Stimulated activated CD8-positive, alpha-beta memory T cell treated with anti-CD3 and anti-CD28 coated beads, Interleukin-4, amount 100 ng/mL, for 4 hours (primary cell): ENCODE measurements at places on chromosomes 6 and 20.
A peak's percentile ranks its signal among the peaks of the same experiment; 100 is the strongest.

- no peak for DNase-seq
Measured at GRCh38 chr20:40144581-40144980, 544.5 kb downstream of the MAFB start.

DNA sequence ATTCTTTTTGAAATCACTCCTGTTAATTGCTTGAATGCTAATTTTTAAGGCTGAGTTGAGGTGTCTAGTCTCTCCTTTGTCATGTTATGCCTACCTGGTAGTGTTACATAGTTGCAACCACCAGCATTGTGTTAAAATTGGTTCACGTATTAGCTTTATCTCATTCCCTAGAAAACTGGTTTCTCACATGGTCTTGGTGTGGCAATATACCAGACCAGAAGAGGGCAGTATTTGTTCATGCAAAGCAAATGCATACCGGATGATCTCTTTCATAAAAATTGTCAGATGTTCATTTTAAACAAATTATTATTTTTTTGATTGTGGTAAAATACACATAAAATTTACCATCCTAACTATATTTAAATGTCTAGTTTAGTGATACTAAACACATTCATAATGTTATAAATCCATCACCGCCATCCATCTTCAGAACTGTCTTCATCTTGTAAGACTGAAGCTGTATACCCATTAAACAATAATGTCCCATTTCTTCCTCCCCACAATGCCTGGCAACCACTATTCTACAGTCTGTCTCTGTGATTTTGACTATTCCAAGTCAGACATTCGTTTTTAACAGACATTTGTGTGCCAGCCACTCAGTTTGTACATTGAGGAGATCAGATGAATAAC lies 92.8 kb downstream of the ATRN start:
- no peak for DNase-seq

DNA sequence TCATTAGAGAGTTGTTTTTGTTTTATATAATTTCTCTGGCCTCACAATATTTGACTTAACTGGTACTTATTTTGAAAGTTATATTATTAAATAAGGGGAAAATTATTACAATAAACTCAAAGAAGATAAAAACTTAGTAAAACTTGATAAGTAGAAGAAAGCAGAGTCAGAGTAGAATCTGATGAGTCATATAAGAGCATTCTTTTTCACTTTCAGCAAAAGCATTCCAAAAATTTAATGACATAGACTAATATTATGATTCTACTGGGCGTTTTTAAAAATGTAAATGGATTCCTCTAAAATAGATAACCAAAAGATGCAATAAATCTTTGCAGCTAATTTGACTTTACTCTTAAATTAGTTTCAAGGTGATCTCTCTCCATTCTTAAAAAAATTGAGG lies 366.3 kb upstream of the IMPG1 start:
- no peak for DNase-seq

- DNase-seq, result no peak
Measured at GRCh38 chr6:109493865-109494264, 10.8 kb upstream of the ZBTB24 start.

DNA sequence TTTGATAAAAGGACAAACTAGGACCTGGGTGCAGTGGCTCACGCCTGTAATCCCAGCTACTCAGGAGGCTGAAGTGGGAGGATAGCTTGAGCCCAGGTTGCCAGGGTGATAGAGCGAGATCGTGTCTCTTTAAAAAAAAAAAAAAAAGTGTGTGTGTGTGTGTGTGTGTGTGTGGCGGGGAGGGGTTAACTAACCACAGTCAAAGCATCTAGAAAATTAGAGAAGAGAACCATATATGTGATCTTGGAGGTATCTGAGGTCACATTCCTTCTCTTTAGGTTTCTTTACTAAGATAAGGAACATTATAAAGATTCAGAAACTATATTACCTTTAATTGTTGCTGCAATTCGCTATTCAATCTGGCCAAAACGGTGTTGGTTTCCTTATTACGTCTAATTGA lies 80.9 kb downstream of the REPS1 start:
- DNase-seq, result no peak

DNA sequence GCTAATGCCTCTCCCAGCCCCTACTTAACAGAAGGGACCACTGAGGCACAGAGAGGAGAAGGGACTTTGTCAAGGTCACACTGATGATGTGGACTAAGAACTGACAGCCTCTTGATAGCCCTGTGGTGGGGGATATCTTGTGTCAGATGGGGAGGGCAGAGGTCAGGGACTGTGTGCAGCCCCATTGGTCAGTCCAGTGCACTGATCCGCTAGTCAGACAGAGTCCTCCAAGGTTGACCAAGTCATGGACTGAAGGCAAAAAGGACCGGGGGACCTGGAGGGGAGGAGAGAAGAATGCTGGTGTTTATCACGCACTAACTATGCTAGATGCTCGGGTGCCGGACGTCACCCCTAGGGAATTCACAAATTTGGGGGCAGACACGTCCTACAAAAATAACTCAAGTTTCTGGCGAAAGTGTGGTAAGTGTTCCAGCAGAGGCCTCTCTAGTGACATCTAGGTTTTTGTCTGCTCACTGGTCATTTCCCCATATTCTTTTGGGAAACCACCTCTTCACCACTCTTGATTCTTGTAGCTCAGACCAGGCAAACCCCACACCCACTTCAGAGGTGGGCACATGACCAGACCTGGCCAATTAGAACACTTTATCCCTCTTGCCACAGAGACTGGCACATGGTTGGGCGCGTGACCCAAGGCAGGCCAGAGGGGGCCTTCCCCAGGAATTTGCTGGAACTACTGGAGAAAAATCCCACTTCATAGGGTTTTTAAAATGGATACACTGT lies 21.0 kb downstream of the TCF15 start:
- DNase-seq, result no peak

GRCh38 chr6:7719364-7719850 lies 6.5 kb upstream of the BMP6 start:
- no peak for DNase-seq

DNA sequence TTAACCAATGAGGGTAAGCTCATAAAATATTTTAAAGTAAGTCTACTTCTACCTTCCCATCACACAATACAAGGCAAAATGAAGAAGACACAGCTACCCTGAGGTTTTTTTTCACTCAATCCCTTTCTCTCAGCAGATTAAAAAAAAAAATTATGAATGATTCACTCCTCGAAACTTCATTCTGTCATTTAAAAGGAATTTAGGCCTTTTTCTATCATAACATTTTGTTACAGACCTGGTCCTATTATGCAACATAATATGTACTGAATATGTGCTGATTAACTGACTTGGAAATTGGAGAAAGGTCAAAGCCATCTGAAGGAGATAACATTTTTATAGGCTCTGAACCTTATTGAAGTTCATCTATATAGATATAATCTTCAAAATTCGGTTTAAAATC lies 45.5 kb downstream of the PRL start:
- DNase-seq, result no peak

DNA sequence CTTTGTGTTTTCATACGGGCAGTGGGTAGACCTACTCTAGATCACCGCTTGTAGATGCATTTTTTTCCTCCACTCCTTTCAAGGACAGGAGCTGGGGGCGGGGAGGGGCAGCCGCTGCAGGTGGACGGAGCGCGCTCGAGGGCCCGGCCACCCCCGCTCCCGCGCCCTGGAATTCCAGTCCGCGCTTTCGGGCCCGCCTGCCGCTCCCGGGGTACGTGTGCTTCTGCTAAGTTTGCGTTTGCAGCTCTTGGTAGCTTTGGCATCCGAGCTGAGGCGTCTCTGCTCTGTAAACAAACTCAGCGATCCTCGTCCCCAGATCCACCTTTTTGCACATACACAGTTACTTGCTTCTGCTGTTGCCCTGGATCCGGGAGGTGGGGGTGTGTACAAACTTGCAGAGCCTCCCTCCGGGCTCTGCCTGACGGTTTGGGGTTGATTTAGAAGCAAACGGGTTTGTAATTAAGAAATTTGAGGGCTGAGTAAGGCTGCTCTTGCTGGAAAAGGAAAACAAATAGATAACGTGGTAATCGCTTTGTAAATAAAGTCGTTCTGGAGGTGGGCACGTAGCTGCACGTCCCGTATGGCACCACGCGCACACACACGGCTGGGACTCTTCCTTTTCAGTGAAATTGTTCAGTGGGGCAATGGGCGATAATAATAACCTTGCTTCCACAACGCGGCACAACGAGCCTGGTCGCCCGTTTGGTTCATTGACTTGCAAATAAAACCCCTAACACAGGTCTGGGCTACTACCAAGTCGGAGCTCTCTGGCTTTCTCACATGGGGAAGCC lies 973 bp upstream of the CITED2 start:
- DNase-seq, result peak; percentile 64

- DNase-seq, result no peak
Measured at GRCh38 chr6:157447735-157448134, 66.7 kb downstream of the ZDHHC14 start.

DNA sequence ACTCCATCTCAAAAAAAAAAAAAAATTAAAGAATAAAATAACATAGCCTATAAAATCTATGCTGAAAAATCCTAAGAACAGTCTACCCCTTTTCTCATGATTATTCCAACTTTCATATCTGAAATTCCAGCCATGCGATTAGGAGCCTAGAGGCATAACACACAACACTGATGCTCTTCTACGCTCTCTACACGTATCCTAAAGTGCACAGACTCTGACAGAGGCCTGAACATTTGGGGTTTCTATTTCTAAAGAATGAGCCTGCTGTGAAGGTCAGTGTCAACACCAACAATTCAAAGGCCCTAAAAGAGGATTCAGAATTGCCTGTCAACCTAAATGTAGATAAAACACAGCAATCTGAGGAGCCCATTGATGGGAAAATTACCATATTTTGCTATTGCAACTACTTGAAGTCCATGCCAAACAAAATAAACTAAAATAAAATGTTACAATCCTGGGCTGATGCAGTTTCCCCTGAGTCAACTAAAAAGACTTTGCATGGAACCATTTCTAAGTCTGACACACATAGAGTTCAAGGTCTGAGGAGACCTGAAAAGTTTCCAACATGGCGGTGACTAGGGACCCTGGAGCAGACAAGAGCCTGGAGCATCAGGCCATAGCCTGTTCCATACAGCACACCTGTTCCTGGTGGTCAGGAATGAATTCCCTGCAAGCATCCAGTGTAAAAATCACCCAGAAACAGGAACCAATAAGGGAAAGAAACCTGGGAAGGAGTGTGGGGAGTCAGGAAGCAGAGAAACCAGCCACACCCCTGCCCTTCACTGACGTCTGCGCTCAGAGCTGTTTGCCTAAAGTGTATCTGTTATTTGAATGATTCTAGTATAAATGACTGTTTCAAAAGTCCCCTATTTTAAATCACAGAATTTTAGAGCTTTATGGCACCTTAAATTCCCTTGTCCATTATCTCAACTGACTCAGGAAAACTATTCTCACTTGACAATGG lies 11.8 kb downstream of the NINL start:
- DNase-seq, result no peak

DNA sequence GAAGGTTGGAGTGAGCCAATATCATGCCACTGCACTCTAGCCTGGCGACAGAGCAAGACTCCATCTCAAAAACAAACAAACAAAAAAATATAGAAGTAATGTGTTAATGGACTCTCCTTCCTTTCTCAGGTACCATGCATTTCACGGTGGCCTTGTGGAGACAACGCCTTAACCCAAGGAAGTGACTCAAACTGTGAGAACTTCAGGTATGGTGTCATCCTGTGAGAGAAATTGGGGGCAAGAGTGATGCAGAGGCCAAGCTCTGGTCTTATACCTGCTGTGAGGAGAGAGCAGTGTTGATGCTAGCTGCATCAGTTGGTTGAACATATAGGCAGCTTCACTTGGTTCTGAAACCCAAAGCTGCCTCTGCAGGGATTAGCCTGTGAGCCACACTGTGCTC lies 6.2 kb downstream of the ITCH start:
- DNase-seq, result no peak

- DNase-seq, result no peak
Measured at GRCh38 chr6:70592391-70593117, 25.8 kb downstream of the SDHAF4 start.

DNA sequence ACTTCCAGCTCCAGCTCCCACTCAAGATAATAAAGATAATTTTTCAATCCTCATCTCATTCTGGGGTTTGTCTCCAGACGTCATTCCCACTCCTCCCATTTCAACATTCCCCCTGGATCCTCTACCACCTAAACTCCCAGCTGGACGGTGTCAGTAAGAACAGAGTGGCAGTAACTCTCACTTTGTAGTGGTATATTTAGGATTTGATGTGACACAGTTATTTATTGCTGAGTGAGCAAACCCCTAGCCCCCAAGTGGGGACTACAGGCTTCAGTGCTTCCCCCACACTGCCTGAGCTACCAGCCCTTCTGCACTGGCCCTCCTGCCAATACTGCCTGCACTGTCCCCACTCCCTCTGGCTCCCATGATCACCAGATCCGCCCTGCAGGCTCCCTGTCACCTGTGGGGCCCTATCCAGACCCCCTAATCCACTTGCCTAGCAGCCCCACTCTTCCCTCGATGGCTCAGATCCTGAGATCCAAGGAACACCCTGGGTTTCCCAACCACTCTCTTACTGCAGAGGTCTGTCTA lies 2.4 kb downstream of the C6orf47 start:
- no peak for DNase-seq

DNA sequence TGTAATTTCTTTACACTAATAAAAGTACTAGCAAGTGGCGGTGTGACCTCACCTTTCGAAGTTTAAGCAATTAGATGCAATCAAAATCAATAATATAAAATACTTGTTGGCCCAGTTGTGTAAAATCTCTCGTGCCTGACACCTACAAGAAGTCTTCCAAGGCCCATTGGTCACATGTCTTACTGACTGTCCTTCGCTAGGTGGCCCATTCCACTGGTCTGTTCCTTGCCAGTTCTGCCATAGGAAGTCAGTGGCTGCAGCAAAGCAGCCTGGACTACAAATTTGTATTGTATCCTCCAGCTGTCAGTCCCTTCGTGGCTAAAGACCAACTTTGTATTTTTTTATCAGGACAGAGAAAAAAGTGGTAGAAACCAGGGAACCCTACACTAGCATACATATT lies 61.8 kb downstream of the CYB5R4 start:
- DNase-seq, result no peak

DNA sequence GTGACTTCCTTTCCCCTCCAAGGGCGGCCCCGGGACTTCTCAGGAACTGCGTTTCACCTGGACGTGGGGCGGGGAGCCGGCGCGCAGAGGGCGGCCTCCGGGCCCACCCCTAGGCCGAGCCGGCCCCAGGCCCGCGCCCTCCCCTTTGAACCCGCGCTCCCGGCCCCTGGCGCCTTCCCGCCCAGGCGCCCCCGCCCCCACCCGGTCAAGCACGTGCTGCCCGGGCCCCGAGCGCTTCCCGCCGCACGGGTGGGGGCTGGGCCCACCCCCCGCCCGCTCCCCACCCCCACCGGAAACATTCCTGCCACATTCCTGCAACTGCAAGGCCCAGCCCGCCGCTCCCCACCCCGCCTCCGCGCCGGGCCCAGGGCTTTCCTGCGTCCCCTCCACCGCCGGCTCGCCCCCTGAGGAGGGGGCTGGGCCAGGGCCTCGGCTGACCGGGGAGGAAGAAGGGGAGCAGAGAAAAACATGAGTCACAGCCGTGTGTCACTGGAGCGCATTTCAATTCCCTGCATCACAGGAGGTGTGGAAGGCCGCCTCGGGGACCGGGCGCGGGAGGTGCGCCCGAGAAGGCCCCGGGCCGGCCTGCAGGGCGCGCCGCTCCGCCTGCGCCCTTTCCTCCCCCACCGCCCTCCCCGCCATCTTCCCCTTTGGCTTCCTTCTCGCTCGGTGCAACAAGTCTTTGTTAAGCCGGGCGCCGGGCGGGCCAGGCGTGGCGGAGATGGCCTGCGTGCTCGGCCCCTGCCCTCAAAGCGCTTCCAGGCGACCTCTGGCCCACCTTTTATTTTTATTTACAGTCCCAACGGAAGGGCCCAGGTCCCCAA lies 1.2 kb upstream of the HMGA1 start:
- DNase-seq, result peak; percentile 63
